ENCODE measurements at places on chromosomes 4 and X. TPM values are rescaled to one million over a fixed set of nuclear protein-coding genes. Genes with fewer than 3 reads are reported as not detected.

The PFKFB1 gene
- total RNA-seq = 0.17 TPM

The EVC2 gene
- total RNA-seq = 7.5 TPM

DNA sequence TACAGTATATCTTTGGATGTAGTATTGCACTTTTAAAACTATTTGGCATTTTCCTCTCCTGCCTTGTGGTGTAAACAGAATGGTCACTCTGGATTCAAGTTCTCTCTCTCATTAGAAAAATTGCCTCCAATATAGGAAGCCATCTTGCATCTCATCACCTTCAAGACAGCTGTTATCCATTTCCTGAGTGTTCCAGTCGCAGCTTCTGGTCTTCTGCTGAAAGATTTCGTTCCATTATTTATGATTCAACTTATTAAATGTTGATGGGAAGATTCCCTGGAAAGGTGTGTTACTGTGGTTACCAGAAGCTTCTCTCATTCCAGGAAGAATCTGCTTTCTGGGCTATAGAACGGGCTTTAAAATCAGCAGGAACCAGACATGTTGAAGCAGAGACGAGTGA is 568.3 kb upstream of the SLIT2 start:
- no peak for DNase-seq

- no peak for DNase-seq
Measured at GRCh38 chr4:9916937-9917336, 104.4 kb downstream of the SLC2A9 start.

GRCh38 chr4:142191901-142192300 is 555.5 kb downstream of the IL15 start:
- DNase-seq = no peak

The CENPVL1 gene
- not detected for total RNA-seq

GRCh38 chr4:2042204-2042946 is 16.8 kb upstream of the NAT8L start:
- DNase-seq = no peak

DNA sequence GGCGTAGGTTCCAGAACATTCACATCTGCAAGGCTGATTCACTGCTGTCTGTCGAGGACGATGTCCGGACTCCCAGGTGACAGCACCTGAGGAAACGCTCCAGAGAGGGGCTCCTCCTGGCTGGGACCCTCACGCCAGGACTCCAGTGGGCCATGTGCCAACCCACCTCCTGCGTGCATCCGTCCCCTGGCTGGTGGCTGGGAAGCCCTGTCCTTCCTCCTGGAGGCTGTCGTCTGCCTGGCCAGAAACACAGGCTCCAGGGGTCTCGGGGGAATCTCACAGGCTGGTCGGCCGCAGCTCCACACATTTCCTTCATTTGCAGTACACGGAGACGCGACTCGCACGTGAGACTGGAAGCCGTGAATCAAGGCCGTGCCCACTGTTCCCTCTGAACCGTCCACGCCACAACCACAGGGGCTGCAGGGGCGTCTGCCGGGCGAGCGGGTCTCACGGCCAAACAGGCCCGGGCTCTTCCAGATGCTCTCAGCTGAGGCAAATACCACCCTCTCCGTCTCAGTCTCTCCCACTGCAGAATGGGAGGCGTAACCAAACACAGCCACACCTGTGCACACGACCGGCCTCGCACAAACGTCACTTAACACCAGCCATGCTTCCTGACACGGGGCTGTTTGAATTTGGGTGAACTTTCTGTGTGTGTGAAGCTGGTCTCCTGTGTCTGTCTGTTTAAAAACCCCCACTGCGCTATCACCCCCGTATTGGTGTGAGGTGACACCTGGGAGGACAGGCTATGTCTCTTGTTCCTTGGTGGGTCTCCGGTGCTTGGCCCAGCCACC is 38.7 kb upstream of the MXD4 start:
- DNase-seq = no peak

GRCh38 chr4:105662935-105663675 is 45.4 kb downstream of the INTS12 start:
- DNase-seq = no peak

DNA sequence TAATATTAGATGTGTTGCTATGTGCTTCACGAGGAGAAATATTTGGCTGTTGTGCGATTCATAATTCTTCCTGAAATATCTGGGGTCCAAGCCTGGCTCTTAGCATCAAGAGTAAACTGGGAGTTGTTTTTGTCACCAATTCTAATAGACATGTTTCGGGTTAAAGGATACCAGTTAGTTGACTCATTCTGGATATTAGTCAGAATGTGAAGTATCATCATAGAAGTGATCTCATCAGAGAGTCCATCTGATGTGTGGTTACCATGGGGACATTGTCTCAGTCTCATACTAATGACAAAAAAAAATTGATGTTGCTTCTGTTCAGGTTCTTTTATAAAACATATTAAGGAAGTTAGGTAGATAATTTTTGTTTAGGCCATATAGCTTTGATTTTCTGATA is 57.2 kb upstream of the MTMR1 start:
- peak; percentile 77 for DNase-seq

GRCh38 chrX:150348365-150348764 is 14.8 kb upstream of the MAMLD1 start:
- DNase-seq = peak; percentile 44

DNA sequence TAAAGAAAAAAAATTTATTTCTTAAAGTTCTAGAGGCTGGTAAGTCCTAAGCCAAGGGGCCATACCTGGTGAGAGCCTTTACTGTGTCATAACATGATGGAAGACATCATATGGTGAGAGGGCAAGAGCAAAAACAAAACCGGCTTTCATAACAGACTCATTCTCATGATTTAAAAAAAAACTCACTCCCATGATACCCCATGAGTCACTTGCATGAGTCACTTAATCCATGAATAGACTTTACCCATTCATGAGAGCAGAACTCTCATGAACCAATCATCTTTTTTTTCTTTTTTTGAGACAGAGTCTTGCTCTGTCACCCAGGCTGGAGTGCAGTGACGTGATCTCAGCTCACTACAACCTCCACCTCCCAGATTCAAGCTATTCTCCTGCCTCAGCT is 369.7 kb upstream of the DIAPH2 start:
- peak; percentile 24 for DNase-seq

The CCDC110 gene
- total RNA-seq = 0.04 TPM

The SPIN2A gene
- 0.14 TPM for total RNA-seq

The TENT5D gene
- total RNA-seq = not detected

- DNase-seq = no peak
Measured at GRCh38 chr4:70793626-70794025, 46.1 kb downstream of the GRSF1 start.

The RPL9 gene
- 1,563 TPM for total RNA-seq

DNA sequence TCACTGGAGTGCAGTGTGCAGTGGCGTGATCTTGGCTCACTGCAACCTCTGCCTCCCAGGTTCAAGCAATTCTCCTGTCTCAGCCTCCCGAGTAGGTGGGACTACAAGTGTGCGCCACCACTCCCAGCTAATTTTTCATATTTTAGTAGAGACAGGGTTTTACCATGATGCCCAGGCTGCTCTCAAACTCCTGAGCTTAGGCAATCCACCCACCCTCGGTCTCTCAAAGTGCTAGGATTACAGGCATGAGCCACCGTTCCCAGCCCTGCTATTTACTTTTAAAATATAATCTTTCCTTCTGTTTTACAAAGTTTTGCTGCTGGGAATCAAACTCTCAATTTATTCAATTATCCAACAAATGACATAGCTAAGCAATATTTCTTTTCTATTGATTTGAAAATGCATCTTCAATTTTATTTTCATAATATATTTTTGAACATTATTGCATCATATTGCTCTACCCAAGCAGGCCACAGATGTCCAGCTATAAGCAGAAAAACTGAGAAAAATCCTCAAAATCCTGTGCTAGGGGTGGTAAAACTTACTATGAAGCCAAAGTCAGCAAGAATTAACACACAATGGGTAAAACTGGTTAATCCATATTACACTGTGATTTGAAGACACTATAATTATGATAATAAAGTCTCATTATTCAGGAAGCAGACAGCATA is 5.2 kb downstream of the TIFA start:
- DNase-seq = no peak

The TEX11 gene
- total RNA-seq = not detected

The PPP4R3C gene
- total RNA-seq = not detected

DNA sequence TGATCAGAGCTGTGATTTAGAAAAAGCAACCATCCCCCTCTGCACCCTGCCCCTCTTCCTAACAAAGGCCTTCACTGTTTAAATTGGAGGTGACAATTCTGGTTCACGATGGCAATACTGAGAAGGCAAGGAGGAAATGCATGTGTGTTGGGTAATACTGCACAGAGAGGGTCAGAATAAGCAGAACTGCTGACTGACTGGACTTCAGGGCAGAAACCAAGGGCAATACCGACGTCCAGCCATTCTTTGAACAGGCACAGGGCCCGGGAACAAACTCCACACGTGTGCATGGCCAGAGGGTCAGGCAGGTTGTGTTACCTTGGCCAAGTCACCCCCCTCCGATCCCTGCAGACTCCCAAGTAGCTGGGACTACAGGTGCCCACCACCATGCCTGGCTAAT is 6.0 kb downstream of the ACSL1 start:
- DNase-seq = no peak

GRCh38 chrX:136861877-136862276 is 18.6 kb downstream of the RBMX start:
- no peak for DNase-seq

DNA sequence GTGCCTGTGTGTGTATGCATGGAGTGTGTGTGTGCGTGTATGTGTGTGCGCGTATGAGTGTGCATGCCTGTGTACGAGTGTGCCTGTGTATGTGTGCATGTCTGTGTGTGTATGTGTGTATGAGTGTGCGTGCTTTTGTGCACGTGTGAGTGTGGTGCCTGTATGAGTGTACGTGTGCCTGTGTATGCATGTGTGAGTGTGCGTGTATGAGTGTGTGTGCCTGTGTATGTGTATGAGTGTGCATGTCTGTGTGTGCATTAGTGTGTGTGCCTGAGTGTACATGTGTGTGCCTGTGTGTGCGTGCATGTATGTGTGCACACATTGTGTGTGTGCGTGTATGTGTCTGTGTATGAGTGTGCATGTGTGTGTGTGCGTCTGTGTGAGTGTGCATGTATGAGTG is 5.7 kb downstream of the DOK7 start:
- DNase-seq = no peak

DNA sequence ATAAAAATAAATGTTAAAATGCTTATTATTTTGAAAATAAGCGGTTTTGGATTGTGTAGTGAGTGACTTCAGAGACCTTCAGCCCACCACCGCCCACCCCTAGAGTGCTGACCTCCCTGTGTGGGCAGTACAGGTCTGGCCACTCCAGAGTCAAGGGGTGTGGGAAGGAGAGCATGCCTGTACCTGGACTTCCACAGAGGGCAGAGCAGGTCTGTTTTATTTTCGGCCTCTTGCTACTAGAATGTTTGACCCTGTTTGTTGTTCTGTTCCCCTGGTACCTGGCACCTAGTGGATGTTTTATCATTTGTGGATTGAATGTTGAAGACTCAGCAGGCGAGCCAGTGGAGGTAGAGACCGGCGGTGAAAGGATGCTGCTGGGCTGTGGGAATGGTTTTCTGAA is 14.3 kb downstream of the PIGG start:
- no peak for DNase-seq

DNA sequence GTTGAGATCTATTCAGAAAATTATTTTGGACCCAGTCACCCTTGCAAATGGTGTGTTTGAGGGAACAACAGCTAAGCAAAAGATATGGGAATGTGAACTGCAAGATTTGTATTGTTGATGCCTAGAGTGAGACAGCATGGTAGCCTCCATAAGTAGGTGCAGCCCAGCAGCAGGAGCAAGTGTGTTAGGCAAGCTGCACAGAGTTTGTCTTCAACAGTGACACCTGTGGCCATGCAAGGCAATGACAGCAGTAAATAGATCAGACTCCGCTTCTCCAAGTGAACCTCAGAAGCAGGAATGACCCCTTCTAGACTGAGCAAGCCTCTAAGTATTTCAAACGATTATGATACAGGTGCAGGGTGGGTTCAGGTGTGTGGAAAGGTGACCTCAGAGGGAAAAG is 133.4 kb upstream of the MSX1 start:
- no peak for DNase-seq

- no peak for DNase-seq
Measured at GRCh38 chr4:16606691-16607090, 291.8 kb downstream of the LDB2 start.

The SSX1 gene
- not detected for total RNA-seq

GRCh38 chr4:122246551-122246950 is 94.4 kb downstream of the BLTP1 start:
- DNase-seq = no peak

The FGD1 gene
- total RNA-seq = 10.2 TPM

- DNase-seq = no peak
Measured at GRCh38 chrX:12817528-12817927, 26.3 kb downstream of the PRPS2 start.

GRCh38 chr4:128322311-128322710 is 34.7 kb upstream of the PGRMC2 start:
- DNase-seq = peak; percentile 84

DNA sequence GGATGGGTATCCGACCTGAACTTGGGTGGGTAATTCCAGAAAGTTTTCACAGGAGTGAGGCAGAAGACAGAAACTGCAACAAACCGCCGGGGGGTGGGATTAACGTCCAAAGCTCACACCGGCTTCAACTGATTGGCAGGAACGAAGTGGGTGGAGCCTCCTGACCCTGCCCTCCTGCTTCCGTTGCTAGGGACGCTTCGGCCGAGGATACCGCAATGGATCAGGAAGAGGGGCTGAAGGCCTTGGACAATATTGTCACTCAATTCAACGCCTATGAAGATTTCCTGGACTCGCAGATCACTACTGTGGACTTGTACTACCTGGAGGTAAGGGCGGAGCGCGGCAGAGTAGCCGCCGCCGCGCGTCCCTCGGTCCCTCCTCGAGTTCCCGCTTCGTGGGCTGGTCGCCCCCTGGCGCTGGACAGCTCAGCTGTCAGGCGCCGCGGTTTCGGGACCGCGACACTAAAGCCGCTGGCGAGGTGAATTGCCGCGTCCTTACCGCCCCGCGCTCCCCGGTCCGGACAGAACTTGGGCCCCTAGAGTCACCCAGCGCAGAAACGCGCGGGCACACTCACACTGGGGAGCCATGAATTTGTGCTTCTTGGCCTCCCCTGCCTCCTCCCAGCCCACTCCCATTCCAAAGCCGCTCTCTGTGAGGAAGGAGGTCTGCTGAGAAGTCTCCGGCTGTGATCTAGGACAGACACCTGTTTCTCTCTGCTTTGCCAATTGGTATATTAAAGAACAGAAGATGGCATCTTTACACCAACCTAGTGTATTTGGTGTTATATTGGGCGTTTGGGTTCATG is at the start of gene CFAP299:
CFAP299 (plus strand) TSS at position 177 of the 805 bp plus-strand sequence.
- DNase-seq = peak; percentile 83

- DNase-seq = no peak
Measured at GRCh38 chr4:185469580-185470154, 1.9 kb downstream of the CCDC110 start.

GRCh38 chr4:180827232-180828009 is 1415.8 kb upstream of the TENM3 start:
- DNase-seq = peak; percentile 91

- DNase-seq = peak; percentile 42
Measured at GRCh38 chrX:13752141-13752540, 17.6 kb downstream of the OFD1 start.
